Head of caudate nucleus (tissue), 42 donors: ENCODE measurements at places on chromosomes 4 and X.

DNA sequence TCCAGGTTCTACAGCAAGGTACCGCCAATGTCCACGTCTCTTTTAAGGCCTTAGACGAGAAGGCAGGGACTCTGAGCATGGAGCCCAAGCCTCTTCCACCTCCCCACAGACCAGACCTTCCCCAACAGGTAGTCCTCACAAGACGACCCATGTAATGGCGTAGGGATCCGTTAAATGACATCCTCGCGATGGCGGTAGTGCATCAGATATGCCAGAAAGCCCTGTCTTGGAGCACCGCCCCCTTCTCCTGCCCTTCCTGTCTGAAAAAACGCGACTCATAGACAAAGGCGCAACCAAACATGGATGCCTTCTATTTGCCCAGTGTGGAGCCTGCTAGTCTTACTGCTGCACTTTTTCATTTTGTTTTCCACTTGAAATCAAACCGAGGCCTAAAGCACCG is 185.4 kb downstream of the OR13H1 start:
- peak; percentile 77 for DNase-seq

DNA sequence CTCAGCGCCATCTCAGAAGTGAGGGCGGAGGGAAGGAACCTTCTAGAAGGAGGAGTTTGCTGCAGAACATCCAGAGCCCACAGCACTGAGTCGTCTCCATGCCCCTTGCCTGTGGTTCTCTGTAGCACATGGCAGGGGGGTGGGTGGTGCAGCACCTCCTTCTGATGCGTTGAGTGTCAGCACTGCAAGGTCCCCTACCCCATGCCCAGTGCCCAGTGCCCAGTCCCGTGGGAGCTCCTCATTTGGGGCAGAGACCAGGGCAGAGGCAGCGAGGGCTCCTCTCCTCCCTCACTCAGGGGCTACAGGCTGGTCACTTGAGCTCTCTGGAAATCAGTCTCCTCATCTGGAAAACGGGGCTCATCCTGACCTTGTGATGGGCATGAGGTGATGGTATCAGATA is 78.1 kb downstream of the HTRA3 start:
- no peak for DNase-seq

- no peak for DNase-seq
Observed at GRCh38 chr4:8398347-8398746, 42.2 kb downstream of the ACOX3 start.

- DNase-seq = no peak
Observed at GRCh38 chr4:180823108-180823507, 1420.1 kb upstream of the TENM3 start.

DNA sequence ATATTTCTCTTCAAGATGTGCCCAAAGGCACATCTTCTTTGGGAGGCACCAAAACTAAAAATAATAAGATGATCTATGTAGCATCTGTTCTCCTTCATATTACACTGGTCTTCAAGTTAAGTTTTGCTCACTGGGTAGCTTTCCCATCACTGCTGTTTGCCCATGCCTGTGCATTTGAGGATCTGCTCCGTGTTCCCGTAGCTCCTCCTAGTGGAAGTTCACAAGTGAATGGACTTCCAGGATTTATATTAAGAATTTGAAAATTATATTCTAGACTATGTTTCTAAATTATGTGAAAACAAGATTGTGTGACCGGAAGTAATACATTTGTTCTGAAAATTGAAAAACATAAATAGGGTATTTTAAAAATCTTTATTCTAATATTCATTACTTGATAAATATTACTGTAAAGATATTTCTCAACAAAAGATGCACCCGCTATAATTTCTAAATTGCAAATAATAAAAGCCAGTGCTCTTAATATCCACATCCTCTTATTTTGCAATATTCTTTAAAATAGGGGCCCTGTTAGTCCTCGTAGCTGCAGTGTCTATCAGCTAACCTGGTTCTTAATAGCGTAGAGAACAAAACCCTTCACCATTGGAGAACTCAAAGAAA is 147.7 kb downstream of the RBM46 start:
- peak; percentile 8 for DNase-seq

DNA sequence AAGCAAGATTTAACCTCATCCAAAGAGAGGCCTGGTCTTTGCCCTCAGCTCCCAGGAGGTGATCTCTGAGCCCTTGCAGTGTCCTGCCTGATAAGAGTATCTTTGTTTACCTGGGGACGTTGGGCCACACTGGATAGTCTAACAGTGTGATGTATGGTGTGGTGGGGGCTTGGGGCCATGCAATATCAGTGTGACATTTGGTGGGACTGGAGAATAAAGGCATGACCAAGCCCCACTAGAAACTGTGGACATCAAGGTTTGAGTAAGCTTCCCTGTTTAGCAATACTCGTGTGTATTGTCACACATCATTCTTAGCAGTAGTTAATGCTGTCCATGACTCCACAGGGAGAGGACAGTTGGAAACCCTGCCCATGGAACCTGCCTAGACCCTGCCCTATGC is 34.4 kb downstream of the BBS12 start:
- DNase-seq = no peak
